ENCODE measurements at places on chromosomes 12 and 14.

- no peak for DNase-seq
Observed at GRCh38 chr12:58087423-58088127, 146.2 kb downstream of the ATP23 start.

DNA sequence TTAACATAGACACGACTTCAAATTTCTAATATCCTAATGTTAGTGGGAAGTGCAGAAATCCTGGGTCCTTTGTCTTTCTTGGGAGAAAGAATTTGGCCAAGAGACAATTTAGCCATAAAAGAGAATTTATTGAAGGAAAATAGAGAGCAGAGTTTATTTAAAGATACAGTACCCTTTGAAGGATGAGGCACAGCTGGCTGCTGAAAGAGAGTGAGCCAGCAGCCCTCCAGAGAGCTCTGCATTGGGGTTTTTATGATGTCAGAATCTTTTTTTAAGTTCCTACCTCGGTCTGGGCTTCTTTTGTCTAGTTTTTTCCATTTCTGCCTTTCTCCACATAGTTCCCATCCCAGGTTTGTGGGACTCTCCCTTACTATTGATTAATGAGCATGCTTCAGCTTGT lies 37.5 kb downstream of the CCER1 start:
- no peak for DNase-seq

- DNase-seq, result no peak
Observed at GRCh38 chr14:104798300-104799243, 2.3 kb upstream of the ZBTB42 start.

DNA sequence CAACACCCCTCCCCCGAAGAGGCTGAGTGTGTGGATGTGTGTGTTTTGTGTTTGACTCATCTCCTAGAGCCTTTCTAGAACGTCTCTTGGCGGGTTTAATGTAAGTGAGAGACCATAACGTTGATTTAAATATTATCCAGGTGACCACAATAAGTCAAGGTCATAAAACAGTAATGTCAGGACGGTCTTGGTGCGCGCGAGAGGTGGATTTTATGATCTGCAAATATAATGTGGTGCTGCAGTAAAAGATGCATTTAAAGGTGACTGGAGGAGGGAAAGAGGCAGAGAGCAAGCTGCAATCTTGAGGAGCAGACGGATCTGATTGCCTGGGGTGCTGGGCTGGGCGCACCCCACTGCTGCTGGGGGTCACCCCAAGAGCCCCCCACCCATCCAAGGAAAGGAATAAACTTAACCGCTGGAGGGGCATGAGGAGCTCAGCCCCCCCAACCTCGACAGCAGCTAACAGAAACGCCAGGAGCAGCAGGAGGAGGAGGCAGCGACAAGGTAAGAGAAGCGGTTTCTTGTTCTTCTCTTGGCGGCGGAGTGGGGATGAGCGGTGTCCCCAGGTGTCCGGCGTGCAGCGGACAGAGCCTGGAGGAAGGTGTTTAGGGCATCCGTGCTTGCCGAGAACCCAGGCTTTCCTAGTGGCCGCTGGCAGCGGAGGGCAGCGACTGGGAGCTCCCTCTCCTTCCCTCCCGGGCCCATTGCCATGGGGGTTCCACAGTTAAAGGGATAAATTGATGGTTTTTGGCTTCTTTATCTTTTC lies 5.5 kb downstream of the HOXC10 start:
- DNase-seq, result no peak

GRCh38 chr14:93112891-93113677 lies 2.6 kb downstream of the ITPK1 start:
- peak; percentile 64 for DNase-seq

- DNase-seq, result no peak
Observed at GRCh38 chr14:95136631-95137030, 20.7 kb downstream of the DICER1 start.

DNA sequence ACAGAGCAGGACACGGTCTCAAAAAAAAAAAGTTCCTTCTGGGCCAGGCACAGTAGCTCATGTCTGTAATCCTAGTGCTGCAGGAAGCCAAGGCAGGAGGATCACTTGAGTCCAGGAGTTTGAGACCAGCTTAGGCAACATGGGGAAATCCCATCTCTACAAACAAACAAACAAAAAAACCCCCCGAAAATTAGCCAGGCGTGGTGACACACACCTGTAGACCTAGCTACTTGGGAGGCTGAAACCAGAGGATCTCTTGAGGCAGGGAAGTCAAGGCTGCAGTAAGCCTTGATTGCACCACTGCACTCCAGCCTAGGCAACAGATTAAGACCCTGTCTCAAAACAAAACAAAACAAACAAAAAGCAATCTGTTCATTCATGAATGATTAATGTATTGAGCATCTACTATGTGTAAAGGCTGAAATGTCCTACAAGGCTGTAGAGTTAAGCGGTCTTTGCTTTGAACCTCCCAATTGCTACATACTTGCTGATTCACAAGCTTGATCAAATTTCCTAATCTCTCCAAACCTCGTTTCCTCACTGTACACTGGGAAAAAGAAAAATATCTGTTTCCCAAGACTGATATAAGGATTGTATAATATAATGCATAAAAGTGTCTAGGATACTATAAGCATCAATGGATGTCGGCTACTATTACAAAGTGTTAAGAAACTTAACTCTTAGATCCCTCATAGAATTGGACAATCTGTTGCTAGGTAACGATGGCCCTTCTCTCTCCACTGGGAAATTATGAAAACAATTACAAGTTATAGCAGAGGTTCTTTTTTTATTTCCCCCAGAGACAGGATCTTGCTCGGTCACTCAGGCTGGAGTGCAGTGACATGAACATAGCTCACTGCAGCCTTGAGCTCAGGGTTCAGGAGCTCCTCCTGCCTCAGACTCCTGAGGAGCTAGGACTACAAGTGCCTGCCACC lies 7.9 kb upstream of the RILPL2 start:
- no peak for DNase-seq

DNA sequence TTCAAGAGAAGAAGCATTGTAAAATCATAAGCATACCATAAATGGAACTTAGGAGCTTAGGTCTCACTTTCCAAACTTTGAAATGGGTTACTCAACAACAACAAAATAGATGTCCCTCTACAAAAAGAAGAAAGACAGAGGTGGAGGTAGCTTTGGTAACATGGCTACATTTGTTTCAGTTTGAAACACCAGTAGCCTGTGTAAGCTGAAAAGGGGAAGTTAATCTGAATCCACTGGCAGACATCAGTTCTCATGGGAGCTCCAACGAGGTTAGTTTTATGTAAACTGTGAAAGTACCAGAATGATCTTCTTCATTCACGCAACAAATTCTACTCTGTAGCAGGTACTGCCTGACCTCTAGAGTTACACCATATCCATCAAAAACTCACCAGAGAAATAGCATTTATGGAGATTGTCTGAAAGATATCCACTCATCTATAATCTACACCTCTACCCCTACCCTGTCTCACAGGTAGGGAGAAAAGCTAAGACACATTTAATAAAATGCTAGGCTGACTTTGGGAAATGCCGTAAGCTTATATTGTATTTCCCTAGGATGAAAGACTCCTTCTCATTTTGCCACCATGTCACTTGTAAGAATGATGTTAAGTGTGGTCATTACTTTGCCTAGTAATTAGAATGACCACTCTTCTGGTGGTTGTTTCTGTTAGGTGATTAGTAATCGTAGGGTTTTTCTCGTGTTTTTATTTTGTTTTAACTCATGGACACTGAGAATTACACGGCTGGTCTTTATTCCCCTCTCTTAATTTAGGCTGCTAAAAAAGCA lies 224.1 kb downstream of the ASCL1 start:
- DNase-seq, result peak; percentile 9

DNA sequence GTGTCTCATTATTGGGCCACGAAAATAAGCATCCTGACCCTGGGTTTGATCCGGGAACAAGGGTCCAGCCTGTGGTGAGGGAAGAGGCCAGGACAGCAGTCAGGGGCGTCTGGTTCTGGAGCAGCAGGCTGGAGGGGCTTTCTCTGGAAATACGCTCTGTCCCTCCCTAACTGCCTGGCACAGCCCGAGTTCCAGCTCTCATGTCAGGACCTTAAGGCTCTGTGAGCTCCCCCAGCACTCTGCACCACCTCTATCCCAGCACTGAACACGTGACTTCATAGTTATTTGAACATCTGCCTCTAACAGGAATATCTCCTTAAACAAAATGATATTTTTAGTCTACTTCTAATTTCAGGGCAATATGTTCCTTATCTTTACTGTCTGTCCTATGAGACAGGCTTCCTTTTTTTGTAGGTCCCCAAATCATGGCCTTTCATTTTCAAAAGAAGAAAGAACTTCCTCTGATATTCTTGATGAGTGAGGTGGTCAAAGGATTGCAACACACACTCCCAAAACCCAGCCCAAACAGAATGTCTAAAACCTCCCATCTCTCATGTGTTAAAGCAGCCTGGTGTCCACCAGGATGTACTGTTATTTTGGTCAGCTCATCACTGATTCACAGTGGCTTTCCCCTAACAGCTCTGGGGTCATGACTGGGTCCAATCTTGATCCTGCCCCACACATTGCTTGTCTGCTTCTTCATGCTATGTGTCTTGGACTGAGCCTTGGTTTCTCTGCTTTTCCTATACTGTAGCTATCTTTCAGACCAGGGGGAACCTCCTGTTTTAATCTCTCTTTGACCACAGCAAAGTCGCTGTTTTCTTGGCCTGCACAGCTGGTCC lies 9.7 kb downstream of the AQP6 start:
- no peak for DNase-seq

DNA sequence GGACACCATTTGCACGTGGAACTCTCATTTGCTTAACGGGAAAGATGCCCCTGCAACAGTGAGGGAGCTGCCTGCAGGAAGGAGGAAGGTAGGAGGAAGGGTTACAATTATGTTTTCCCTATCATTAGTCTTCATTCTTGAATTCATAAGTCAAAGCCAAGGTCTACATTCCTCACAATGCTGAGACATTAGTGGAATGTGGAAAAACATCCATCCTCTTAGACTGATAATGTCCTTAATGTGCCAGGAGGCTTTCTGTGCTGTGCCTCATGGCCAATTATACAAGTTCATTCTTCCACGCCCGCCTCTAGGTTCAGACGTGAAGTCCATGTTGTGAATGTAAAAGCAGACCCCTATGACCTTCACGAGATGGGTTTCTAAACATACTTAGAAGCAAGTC lies 1212.4 kb upstream of the TMEM132C start:
- no peak for DNase-seq

DNA sequence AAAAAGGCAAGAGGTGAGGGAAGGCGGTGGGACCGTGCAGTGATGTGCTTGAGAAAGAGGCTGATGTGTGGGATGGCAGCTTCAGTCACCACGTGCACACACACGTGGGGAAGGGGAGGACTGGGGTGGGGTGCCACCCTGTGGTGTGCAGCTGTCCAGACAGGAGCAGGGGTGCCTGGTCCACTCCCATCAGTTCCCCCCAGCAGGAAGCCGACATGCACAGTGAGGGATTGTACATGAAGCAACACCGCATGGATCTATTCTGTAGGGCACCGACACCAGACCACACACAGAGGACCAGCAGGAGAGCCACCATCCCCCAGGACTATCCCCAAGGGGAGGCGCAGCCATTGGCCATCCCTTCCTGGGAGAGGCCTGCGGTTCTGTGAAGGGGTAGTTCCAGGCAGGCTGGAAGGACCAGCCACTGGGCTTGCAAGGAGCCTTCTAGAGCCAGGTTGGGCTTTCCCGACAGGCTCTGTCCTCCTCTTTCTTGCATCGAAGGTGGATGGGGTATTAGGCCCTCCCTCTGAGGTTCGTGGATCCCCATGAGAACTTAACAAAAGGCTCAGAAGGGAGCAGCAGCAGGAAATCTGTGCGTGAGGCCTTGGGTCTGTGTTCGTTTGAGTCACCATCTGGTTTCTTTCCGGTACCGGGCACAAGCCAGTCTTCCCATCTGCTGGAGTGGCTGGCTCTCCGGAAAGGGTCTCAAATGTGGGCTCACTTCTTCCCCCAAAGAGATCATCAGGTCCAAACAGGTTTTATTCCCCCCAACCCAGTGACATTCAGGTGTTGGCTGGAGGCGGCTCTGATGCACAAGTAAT lies 59.8 kb downstream of the PLEKHG3 start:
- DNase-seq, result no peak

DNA sequence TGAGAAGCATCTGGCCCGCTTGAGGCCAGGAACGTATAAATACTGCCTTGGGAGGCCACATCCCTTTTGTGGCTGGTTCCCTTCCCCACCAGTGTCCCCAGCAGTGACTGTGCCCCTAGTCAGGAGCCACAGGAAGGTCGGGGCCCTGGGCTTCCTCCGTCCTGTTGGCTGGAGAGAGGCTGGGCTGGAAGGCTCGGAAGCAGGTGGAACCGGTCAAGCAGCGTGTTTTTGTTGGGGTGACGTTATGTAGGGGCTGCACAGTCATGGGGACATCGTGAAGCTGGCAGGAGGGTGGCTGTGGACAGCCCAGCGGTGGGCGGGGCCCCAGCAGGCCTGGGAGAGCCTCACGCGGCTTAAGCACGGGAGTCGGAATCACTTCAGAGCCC lies 10.1 kb downstream of the XRCC3 start:
- DNase-seq, result no peak

DNA sequence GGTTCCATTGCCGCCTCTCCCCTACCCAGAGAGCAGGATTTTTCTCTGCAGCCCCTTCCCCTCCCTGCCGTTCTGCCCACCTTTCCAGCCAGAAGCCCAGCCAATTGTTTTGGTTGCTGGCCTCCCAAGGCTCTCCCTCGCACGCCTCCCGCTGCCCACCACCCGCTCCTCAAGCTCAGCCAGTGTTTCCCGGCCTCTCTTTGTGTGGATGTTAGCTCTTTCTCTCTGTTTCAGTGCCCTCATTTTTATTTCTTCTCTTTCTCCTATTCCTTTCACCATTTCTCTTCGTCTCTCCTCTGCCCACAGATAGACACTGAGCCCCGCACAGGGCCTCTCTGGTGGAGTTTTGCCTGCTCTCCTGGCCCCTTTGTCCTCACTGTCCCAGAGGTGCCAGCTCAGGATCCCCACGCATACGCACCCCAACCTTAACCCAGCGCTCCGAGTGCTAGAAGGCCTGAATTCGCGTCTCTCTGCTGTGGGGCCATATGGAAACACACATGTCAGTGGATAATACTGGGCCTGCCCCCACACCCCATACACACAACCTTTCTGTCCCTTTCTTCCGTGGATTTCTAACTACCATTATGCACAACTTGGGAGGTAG lies 54.9 kb downstream of the SMUG1 start:
- no peak for DNase-seq

DNA sequence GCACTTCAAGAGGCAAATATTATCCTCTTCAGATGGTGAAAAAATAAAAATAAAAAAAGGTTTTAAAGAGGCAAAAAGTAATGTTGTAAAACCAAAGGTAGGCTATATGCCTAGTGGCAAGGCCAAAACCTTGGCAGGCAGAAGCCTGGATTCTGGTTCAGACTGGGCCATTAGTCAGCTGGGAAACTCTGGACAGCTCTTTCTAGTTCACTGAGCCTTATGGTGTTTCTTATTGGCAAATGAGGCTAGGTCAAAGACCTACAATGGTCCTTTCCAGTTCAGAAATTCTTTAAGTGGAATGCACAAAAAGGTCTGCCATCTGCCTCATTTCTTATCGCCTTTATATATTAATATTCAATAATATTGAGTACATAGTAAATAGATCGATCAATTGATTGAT lies 44.6 kb downstream of the PTPRB start:
- no peak for DNase-seq

GRCh38 chr12:116385486-116386217 lies 108.2 kb upstream of the MED13L start:
- no peak for DNase-seq

DNA sequence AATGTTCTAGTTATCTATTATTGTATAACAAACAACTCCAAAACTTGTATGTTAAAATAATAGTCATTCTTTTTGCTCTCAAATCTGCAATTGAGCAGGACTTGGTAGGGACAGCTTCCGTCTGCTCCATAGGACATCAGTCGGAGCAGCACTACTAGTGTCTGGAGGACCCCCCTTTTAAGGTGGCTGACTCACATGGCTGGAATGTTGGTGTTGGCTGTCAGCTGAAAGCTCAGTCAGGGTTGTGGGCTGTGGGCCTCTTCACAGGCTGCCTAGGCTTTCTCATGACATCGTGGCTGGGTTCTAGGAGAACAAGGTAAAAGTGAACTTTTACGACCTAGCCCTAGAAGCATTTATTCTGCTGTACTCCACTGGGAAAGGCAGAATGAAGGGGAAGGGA lies 160.6 kb downstream of the ANO4 start:
- DNase-seq, result no peak

Measured in GM19239 (cell line).